CD4-positive, alpha-beta T cell treated with Interferon alpha-2 for 1 hour (primary cell): ENCODE measurements at places on chromosomes 5 and 9.

DNA sequence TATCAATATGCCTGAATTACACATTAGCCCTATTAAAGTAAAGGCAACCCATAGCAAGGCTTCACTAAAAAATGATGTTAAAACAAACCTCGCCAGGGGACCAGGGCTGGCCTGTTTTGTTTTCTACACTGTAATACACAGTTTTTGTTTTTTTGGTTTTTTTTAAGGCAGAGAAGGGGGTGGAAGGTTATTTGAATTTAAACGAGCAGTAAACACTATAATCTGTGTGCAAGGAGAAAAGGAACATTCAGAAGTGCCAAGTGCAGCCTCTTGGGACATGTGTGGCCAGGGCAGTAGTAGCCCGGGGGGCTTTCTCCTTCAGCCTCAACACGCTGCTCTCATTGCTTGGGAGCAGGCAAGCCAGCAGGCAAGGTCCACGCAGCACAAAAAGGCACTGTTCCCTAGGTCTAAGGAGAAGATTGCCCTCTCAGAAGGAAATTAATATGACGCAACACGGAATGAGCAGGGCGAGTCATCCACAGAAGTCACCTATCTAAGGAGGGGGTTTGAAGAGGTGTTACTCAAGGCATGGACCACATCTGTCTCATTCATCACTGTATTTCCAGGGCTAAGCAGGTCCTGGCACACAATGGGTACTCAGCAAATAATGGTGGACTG lies 16.2 kb downstream of the SIL1 start:
- DNase-seq = no peak

GRCh38 chr5:139134906-139135305 lies 63.3 kb downstream of the SIL1 start:
- DNase-seq = no peak

DNA sequence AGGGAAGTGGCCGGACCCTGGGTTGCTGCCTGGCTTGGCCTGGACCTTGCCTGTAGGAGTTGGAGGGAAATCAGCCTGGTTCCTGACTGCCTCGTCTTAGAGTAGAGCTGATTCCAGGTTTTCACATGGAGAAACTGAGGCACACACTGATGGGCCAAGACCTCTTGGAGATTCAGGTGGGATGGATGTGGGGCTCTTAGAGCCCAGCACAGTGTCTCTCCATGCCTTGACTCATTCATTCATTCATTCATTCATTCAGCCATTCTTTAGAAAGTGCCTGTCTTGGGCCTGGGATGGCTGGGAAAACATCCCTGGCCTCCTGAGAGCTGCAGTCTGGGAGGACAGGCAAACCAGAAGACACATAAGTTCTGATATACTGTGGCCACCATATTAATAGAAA lies 2.2 kb downstream of the LRRC8A start:
- no peak for DNase-seq

DNA sequence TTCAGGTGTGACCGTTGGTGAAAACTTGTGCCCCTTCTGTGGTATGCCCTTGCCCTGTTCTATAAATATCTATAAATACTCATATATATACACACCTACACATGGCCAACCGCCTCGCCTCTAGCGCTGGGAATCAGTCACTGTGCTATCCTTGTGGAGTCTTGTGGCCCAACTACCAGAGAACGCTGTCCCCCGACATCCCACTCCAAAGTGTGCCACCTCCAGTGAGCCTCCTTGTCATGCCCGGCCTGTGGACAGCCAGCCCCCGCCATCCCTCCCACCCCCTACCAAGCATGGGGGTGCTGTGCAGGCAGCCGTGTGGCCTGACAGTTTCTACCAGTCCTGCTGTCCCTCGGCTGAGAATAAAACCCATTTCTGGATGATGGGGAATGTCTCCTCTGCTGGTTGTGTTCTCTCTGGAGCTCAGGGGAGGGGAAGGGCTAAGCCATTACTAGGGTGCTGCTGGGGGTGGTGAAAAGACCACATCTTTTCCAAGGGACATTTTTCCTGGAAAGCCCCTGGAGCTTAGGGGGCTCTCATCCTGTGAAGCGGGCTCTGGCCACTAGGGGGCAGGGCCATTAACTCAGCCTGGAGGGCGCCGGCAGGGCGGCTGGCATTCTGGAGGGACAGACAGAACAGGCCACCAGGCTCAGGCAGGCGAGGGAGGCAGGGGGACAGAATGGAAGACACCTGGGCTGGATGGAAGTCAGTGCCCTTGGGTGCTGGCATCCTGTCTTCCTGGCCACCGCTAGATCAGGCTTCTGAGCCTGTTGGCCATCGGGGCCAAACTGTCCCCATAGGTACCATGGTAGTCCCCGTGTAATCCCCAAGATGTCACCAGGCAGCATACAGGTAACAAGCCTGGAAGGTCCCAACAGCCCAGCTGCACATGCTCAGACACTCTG lies 20.7 kb downstream of the GOLGA2 start:
- DNase-seq = peak; percentile 46

GRCh38 chr9:81145331-81145963 lies 543.9 kb downstream of the TLE1 start:
- DNase-seq = no peak

DNA sequence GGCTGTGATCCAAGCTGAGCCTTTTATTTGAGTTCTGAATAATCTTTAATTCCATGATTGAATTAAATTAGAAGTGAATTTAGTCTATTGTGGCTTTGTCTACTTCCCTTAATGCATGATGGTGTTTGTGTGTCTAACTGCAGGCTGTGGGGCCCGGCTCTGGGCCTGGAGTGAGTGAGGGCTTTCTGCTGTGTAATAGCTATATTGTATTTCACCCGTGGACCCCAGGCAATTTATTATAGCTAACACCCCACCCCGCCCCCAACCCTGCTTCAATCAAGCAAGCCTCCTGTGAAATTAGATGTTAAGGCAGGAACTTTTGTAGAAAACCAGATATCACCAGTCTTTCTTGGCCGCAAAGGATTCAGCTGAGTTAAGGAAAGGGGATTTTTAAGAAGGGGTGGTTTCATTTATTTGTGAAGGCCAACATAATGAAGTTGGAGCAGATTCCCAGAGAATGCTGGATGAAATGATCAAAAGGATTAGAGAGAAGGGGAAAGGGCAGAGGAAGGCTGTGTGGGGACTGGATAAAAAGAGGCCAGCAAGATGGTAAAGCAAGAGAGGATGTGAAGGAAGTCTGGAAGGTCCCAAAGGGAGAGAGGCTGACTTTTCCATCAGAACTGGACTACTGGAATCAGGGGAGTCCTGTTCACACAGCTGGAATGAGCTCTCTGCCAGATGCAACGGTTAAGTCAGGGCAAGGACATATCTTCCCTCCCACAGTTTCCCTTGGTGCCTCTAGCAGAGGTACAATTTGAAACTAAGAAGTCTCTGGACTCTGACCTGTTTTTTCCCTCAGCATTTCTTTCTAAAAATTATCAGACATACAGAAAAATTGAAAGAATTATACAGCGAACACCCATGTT lies 125.3 kb upstream of the SAP30L start:
- DNase-seq = no peak

DNA sequence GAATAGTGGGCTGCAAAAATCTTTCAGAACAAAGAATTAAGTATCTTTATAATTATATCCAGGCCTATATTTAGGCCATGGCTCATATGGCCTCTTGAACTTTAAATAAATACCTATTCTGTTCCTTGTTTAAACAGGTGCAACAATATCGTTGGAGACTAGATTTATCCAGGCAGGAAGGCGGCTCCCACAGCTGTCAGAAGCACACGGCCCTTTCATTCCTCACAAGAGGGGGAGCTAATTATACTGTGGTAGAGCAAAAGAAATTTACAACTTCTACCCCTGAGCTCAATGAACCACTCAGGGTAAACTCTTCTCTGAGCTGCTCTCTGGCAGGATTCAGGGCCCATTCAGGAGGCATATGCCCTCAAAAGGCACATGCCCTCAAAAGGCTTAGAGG lies 31.3 kb downstream of the TMEM174 start:
- DNase-seq = no peak

- no peak for DNase-seq
Observed at GRCh38 chr5:146699664-146700418, 178.7 kb downstream of the PPP2R2B start.

DNA sequence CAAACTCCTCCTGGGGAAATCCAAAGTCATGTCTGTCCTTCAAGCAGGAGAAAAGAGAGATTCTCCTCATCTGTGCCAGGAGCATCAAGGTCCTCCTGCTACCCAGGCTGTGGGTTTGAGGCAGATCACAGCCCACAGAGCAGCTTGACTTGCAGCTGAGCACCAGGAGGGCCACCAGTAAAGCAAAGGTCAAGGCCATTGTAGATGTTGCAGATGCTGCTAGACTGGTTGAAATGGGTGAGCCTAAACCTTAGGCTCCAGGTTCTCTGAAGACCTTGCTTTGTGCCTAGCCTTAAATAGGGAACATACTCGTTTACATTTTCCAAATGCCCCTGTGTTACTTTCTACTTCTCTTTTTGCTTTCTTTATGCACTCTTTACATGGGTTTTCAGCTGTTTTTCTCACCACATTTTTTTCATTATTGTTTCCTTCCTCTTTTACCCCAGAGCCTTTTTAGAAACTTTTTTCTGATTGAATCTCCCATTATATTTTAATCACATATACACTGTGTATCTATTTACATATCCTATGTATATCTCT lies at the start of gene IFNA2:
IFNA2 (minus strand) TSS at position 268 of the 540 bp plus-strand sequence; CDS start at position 199, 69 bp downstream.
- DNase-seq = no peak

DNA sequence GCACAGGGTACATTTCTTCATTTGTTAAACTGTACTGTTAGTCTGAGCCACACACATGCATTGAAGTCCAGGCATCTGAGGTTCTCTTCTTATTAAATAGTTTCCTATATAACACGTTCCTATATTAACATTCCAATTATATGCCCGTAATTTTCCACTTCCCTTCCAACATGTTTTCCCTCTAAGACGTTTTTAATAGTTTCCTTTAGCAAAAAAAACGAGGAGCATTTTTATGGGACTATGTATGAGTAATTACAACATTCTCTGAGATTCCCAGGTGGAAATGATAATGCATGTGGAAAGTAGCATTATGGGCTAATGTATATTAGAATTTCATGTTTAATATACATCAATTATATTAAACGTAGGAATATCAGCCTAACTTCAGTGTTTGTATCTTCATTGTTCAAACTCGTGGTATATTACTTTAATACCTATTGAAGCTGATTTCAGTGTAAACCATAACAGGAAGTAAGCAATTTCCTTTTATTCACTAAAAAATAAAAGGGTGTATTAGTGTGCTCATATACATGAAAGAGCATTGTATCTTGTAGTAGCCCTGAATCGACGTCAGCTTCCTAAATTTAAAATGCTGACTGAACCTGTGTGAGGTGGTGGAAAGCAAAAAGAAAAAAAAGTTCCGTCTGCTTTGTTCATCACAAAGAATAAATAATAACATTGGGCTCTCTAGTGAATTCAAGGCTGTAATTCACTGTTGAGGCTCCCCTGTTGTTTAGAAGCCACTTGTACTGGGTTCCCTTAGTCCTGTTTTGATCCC lies 11.3 kb downstream of the SMARCA2 start:
- peak; percentile 69 for DNase-seq

- DNase-seq = no peak
Observed at GRCh38 chr5:176851871-176852658, 41.7 kb downstream of the UNC5A start.

DNA sequence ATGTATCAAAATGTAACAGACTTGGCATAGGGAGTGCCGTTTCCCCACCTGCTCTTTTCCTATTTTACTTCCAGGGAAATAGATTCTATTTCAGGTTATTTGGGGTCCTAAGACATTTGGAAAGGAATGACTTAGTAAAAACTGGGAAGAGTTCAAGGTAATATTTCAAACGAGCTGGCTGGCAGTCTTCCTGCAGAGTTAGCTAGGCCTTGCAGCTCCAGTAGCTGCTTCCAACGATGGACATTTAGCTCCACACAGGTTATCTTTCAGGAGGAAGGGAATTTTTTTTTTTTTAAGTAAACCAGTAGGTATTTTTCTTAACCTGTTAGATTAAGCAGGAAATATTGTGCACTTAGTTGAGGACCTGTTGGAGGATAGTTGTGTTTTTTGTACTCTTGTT lies 45.2 kb downstream of the TLE4 start:
- no peak for DNase-seq

GRCh38 chr9:116656501-116656971 lies 30.6 kb upstream of the TRIM32 start:
- no peak for DNase-seq

DNA sequence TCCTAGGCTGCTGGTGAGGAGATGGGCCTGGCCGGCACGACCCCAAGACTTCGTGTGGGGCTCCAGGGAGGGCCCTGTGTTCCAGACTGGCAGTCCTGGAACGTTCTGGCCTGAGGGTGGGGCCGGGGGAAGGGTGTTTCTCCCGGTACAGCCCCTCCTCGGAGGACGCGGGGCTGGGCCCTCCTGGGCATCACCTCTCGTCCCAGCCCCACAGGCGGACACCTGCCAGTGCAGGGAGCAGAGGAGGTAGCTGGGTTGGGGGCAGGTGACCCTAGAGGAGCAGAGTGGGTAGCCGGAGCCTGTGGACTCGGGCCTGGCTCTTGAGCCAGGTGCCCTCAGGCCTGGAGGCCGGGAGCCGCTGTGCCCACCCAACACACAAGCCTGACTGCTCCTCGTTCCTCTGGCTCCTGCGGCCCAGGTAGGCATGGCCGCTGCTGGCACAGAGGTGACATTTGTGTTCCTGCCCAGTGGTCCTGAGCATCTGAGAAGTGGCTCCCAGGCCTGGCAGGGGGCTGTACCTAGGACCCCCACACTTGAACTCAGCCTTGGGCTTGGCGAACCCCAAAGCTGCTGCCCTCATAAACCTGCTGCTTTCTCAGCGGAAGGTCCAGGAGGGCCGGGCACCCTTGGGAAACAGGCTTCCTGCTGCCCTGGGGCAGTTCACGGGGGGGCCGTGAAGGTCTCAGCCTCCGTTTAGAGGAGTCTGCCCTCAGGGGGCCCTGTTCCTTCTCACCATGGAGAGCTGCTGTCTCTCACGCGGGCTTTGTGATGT lies 817 bp downstream of the SLC6A19 start:
- DNase-seq = no peak

DNA sequence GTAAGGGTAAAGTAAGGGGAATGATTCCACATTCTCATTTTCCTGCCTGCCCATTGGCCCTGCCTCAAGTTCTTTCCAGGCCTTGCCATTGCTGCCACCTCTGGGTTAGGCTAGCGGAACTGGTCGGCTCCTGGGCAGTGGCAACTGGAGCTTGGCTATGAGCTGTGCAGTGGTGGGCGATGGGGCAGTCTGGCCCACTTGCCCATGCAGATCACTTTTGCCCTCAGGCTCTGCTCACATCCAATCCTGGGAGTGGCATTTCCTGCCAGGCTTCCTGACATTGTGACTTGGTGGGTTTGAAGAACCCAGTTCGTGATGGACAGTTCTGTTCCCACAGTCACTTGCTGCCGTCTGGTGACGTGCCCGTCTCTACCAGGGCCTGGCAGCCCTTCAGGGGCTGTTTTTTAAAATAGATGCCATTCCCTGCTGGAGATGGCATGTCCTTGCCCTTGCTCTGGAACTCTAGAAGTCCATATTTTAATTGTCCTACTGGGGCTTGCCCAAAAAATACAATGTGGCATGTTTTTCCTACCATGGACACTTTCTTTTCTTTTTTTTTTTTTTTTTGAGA lies 86.1 kb downstream of the FGF18 start:
- DNase-seq = no peak
